Urinary bladder (tissue), 4 donors: ENCODE measurements at places on chromosomes 3 and 15. TPM values are rescaled to one million over a fixed set of nuclear protein-coding genes. Genes with fewer than 3 reads are reported as not detected.
A peak's percentile ranks its signal among the peaks of the same experiment; 100 is the strongest.

The SEMA3B gene
- total RNA-seq: 63.4 TPM

DNA sequence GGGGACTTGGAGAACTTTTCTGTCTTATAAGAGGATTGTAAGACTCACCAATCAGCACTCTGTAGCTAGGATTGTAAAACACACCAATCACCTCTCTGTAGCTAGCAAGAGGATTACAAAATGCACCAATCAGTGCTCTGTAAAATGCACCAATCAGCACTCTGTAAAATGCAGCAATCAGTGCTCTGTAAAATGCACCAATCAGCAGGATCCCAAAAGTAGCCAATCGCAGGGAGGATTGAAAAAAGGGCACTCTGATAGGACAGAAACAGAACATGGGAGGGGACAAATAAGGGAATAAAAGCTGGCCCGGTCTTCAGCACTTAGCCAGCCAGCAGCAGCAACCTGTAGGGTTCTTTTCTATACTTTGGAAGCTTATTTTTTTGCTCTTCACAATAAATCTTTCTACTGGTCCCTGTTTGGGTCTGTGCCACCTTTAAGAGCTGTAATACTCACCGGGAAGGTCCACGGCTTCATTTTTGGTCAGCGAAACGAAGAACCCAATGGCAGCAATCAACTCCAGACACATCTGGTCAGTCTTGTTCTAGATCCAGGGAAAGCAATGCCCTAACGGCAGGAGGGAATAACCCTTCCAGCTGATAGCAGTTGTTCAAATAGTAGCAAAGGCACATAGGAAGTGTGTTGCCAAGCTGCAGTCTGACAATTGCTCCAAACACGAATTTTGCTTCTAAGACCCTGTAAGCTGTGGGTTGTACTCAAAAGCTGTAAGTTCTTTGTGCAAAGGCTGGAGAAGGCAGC lies 135.6 kb downstream of the TJP1 start:
- no peak for DNase-seq

DNA sequence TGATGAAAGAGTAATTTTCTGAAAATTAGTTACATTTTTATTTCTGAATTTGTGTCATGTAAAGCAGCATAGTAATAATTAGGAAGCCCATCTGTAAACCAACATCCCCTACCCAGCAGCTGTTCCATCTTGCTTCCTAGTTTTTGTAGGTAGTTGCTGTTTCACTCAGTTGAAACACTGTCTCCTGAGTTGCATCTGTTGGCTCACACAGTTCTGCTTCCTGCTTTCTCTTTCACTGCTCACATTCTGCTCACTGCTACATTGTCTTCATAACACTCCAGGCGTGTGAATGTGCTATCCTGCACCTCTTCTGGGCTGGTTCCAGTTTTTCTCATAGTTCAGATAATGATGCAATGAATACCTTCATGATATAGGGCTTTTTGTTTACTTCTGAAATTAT lies 123.4 kb downstream of the EPHB1 start:
- DNase-seq: no peak

The NANOGP8 gene
- 0.53 TPM for total RNA-seq

The MCF2L2 gene
- 3.6 TPM for total RNA-seq

The ETV5 gene
- total RNA-seq: 12.8 TPM

DNA sequence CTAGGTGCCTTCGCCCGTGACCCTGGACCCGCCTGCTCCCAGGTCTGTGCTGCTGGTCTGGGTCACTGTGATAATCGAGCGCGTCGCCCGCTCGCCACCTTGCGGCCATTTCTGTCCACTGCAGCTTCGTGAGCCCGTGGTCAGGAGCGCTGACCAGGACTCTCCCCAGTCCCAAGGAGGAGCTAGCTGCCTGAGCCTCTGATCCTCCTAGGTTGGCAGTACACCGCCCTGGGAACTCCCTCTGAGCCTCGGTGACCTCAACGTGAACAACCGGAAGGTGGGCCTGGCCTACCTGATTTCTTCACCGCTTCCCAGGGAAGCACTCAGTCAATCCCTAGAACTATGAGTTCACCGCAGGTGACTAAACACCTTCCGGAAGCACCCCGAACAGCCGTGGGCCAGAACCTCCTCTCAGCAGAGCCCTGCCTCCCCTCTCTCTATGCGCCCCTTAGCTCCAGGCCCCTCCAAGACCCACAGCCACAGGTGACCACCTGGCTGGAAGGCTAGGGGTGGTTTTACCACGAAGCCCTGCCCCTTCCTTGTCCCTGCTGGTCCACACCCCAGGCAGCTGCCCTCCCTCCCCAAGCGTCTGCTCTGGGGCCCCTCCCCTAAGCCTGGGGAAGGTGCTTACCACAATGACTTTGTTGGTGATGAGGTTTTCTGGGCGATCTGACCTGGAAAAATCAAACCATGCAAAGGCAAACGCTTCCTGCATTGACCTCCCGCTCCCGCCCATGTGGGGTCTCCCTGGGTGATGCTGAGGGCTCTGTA lies 9.7 kb downstream of the PLA2G4D start:
- DNase-seq: no peak

DNA sequence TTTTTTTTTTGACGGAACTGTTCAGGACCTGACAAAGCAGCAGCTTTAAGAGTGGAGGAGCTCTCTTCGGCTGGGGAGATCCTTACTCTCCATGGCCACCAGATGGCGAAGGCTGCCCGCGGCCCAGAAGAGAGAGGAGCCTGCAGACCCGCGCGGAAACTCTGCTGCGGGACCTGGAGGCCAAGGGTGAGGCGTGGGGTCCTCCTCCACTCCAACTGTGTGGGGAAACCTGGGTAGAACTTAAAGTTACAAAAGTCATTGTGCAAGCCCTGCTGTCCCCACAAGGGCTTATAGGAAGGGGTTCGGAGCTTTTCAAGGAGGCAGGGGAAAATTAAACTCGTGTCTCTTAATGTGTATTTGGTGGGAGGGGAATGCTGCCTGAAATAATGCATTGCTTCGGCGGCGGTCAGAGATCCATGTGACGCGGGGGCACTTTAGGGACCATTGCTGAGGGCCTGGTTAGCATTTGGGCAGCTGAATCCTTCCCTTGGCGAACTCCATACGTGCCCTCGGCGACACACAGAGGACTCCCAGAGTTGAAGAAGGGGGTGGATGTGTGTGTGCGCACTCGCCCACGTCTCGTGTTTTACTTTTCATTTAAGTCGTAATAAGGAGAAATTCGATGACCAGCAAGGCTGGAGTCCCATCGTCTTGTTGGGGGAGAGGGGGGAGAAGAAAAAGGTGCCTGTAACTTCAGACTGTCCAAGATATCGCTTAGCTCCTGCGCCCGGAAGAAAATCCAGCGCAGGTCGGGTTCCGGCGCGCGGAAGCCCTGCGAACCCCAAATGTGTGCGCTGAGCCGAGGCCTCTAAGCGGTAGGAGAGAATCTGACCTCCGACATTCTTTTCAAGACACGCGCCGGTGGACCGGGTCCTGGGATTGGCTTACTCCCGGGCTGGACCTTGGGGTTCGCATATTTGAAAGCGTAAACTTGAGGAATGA lies 9.7 kb downstream of the EOMES start:
- DNase-seq: peak; percentile 37

The IGF1R gene
- total RNA-seq: 33.3 TPM

GRCh38 chr15:55990998-55991397 lies 2.4 kb downstream of the NEDD4 start:
- DNase-seq: no peak
